Dorsolateral prefrontal cortex (tissue), 122 donors: ENCODE measurements at places on chromosomes 11 and 22.

DNA sequence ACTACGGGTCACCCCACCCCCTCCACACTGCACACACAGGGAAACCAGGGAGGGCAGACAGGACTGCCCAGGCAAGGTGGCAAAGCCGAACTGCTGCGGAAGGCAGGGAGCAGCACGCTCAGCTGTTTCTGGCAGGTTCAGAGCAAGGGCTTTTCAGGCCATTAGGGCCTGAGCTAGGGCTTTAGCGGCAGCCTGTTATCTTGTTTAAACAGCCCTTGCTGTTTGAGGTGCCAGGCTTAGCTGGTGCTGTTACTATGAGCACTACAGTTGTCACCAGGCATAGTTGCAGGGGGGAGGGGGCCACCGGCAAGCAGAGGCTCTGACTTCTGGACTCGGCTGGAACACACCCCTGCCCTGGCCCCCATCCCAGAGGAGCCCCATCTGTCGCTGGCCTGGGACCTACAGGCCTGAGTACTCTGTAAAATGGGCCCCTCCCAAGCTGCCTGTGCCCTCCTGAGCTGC is 34.9 kb downstream of the RSPH14 start:
- DNase-seq, result no peak

GRCh38 chr11:44992181-44992582 is 41.5 kb upstream of the TP53I11 start:
- no peak for DNase-seq

DNA sequence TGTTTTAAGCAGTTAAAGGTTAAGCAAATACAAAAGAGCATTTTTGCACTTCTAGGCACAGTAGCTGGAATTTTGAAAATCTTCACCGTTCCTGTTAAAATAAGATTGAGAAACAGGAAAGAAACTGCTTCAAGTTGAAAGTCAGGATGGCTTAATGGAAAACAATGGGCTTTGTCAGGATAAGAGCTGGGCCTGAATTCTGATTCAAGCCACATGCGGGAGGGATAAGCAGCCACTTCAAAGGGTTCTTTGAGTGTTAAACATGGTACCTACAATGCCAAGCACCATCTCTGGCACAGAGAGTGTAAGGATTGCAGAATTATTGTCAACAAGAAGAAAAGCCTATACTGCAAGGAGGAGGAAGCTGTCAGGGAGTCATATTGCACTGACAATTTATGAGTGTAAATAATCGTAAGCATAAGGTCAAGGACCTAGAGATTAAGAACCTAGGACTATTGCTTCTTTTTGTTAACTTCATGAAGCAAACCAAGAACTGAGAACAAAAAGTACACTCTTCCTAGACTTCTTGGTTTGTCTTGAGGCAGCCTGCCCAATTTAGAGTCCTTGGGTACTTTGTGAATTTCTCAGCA is 32.5 kb downstream of the MPPED2 start:
- DNase-seq, result no peak

DNA sequence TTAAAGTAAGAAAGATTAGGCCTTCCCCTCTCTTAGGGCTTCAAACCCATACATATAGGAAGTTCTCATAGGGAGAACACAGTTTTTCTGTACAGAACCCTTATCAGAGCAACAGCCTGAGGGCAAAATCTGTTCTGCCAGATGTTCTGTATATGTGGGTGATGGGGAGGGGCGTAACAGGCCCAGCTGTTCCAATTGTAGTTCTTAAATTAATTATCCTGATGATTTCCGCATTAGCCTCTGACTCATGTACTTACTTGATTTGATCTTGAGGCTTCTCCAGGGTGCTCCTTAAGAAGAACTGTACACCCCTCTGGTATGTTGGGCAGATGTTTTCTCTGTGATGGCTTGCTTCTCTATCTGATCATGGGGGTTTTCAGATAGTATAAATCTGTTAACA is 123.1 kb upstream of the C11orf87 start:
- DNase-seq, result no peak

GRCh38 chr11:19853016-19853415 is 140.4 kb downstream of the NAV2 start:
- no peak for DNase-seq

DNA sequence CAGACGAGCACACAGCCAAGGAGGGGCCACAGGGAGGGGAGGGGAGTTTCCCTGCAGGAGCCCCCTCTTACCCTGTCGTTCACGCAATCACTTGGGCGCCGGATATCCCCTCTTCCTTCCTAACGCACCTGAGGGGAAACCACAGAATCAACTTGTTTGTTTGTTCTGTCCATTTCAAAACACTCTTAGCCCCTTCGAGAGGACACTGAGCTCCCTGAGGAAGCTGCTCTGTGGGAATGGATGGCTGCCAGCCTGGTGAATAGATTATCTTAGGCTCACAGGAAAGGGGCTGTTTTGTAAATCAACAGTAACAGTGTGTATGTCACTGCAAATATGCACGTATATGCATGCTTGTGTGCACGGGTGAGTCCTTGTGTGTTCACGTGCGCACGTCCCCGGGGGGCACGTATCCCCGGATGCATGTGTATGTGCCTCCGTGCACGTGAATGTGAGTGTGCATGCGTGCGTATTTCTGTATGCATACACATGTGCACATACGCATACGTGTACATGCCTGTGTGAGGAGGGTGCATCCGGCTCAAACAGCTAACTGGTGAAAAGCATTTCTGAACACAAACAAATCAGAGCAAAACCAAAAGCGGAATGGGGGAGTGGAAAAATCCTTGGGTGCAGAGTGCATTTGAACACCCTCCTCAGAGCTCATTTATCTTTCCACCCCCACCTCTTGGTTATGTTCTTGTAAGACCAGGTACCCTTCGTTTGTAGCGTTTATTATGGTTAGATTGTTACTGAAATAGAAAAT is 7.2 kb downstream of the ARSA start:
- peak; percentile 67 for DNase-seq

GRCh38 chr22:46937185-46937584 is 174.7 kb downstream of the TBC1D22A start:
- no peak for DNase-seq

- no peak for DNase-seq
These were observed 11.8 kb upstream of the PRODH start for GRCh38 chr22:18947905-18948304.

DNA sequence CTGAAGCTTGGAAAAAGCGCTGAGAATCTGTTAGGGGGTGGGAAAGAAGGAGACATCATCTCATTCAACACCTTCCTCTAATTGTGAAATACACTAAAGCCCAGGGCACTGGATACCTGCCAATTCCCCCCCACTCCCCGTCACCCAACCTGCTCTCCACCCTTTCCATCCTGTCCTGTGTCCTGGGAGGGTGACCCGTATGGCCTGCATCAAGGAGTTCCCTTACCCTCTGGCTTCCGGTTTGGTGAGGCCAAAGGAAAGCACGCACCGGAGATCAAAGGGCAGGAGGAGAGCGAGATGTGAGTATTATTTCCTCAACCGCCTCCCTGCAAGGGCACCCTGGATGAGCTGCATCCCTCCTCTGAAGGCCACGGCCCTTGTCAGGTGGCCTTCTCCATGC is 65.0 kb upstream of the PTPRJ start:
- DNase-seq, result no peak

DNA sequence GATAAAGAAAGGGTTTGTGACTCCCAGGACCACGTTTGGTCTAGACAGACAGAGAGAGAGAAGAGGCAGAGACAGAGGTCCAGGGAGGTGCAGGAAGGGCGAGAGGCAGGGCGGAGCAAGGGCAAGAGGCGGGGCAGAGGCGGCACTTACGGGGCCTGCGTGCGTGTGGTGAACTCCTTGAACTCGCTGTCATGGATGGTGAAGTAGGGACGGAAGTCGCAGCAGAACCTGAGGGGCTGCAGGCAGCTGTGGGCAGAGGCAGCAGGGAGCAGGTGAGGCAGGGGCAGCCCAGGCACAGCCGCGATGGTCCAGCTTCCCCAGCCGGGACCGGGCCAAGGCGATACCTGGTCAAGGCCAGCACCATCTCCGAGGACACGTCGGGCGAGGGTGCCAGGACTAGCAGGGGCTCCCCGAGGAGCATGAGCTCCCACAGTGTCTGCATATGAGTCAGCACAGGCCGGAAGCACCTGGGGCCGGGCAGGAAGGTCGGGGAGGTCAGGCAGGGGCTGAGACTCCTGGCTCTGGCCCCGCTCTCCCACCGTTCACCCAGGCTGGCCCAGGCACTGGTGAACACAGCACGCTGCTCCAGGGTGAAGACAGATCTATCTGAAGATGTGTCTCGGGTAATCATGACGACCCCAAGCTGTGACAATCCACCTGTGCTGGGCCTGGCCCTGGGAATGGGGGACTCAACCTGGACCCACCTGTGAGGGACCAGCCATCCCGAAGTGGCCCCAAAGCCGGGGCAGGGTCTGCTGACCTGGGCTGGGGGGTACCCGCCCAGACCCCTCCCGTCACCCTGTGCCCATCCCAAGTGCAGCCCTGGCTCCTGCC is 7.2 kb upstream of the PLXNB2 start:
- DNase-seq, result no peak

DNA sequence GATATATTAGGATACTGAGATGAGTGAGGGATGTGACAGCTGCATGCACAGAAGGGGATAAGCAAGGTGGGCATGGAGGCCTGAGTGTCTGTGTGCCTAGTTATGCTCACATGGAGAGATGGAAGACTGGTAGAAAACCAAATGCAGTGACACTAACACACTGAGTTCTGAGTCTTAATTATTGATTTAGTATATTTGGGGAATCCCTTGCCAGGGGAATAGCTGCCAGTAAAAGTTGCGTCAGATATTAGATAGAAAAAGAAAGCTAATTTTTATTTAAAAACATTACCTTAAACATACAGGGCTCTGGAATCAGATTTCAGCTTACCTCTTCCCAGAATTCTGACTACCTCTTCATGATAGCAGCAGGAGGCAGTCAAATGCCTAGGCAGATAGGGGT is 620.5 kb downstream of the METTL15 start:
- DNase-seq, result no peak

DNA sequence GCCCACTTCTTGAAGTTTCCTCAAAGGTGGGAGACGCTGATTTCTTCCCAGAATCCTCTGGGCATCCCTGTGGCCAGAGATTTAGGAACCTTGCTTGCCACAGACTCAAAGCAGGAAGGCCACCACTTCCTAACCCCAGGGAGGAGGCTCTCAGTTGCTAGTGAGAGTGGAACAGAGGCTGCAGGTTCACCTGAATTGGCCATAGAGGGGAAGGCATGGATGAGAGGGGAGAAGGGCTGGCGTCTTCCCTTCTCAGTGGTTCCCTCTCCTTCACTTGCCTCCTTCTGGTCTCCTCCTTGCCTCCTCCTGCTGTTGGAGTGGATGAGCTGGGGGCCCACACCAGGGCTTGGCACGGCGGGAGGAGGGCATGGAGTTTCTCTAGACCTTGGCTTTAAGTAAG is 185.7 kb downstream of the ADAMTS15 start:
- DNase-seq, result no peak

DNA sequence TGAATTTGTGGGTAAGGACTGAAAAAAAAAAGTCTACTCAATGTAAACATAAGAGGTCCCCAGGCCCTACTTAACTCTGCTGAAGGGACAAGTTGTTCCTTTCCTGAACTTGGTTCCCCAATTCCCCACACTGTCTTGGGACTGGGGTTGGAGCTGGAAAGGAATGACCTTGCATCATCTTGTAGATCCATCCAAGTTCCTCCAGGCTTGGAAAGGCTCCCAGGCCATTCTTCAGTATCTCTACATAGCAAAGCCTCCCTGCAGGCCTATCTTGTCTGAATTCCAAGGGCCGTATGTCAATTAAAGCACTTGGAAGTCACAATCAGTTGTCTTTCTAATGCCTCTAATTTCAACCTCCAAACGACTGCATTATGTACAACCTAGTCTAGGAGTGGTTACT is 361.2 kb downstream of the TMEM135 start:
- no peak for DNase-seq

DNA sequence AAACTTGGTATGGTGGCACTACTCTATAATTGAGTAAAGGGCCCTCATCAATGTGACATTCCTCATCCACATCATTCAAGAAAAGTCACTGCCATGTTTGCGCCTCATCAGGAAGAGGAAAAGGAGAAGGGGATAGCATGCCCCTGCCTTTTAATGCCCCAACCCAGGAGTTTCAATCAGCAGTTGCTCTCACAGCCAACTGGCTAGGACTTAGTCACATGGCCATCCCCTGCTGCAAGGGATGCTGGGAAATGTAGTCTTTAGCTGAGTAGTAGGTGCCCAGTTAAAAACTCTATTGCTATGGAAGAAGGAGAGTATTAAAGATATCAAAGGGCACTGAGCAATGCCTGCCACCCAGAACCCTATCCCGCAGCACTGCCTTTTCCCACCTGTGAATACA is 10.9 kb upstream of the CCND1 start:
- no peak for DNase-seq

DNA sequence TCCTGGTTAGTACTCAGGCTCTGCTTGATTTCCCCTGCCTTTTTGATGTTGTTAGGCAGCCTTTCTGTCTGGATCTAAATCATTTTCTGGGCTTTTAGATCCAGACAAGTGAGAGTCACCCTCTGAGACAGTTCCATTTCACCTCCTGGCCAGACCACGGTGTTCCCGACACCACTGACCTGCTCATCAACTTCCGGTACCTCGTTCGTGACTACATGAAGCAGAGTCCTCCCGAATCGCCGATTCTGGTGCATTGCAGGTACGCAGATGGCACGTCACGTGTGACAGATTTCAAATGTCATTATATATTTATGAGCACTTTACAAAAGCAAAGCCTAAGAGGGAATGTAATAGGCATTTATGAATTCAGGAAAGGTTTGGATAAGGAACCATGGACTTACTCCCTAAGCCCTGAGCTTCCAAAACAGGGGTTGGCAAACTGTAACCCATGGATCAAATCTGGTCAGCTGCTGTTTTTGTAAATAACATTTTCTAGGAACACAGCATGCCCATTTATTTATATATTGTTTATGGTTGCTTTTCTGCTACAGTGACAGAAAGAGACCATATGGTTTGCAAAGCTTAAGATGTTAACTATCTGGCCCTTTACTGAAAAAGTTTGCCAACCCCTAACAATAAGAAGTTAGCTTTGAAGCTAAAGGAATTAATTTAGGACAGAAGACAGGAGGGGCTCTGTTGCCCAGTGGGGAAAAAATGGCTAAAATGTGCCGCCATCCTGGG is 53.1 kb upstream of the OR4B1 start:
- DNase-seq, result no peak

DNA sequence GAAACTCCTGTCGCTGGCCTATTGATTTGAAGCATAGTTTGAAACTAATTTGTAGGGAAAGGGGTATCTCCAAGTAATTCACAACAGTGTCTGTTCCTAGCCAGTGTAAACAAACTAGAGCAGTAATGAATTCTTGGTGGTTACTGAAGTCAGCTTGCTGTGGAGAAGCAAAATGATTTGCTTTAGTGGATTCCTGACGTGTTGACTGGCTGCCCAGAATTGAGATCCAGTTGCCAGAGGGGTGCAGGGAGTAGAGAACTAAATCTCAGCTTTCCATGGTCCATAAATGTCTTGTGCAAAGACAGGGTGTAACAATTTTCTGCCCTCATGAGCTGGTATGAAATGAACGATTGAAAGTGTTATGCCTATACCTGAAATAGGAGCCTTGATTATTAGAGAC is 382.5 kb upstream of the KIRREL3 start:
- no peak for DNase-seq

DNA sequence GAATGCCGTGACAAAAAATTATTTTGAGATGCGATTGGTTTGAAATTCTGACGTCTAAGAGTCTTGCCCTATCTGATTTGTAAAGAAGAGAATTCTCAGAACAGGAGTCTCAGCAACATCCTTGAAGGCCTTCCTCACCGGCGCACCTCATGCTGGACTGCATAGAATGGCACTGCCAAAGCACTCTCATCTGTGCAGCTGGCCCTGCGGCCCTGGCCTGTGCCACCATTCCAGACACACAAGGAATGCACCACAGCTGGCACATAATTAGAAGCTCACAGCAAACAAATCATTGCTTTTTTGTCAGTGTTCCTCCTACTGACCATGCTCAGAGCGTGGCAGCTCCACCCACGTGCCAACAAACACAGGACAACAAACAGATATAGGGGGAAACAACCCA is 166.0 kb downstream of the KIRREL3 start:
- peak; percentile 32 for DNase-seq
